ENCODE measurements at places on chromosomes 4 and X.

DNA sequence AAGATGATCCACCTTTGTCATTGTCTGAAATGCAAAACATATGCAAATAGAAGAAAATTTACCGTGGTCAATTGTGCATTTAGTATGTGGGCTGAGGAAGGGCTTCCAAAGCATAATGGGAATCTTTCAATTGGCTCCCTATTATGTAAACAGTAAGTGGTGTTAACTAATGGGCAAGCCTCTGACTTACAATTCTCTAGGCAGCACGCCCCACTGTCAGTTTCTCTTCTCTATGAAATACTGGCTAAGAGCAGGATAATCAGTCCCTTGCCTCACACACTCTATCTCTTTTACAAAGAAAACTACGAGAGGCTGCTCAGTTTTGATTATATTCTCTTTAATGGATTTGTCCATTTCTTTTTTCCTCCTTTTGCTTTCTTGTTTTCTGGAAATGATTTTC, 1272.6 kb downstream of the PCDH19 start:
- DNase-seq: no peak

GRCh38 chr4:7240306-7240705, 48.0 kb downstream of the SORCS2 start:
- no peak for DNase-seq

DNA sequence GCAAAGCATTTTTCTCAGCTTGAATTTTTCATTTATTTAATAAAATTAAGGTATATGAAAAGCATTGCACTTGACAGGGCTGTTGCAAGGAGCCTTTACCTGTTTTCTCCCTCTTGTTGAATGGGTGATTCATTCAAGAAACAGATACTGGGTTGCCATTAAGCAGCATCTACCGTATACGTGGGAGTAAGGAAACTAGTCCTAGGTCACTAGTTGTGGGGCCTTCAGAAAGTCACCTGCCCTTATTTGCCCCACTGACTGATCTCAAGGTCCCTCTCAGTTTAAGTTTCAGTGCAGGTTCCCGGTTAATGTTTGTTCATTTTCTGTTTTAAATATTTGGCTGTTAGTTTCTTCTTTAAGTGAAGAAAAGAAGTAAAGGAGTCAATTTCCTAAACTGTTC, 34.0 kb downstream of the LHFPL1 start:
- DNase-seq: no peak

DNA sequence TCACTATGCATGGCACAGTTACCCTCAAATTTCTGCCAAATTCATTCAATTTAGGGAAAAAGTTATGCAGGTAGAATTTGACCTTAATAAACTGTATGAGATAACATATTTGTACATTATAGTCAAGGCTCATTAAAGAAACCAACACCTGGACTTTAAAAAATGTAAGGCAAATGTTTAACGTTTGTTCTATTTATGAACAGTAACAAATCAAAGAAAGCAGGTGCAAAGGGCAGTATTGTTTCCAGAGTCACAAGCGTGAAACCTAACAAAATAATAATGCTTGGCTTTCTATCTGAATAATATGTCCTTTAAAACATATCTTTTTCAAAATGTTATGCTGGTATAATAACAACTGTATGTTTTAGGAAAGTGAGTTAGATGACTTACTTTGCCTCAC, 41.2 kb downstream of the LIN54 start:
- DNase-seq: no peak
